ENCODE measurements at places on chromosomes 7 and 10.

GRCh38 chr10:104350127-104350635 lies 3.5 kb upstream of the CFAP58 start:
- DNase-seq = peak; percentile 90

DNA sequence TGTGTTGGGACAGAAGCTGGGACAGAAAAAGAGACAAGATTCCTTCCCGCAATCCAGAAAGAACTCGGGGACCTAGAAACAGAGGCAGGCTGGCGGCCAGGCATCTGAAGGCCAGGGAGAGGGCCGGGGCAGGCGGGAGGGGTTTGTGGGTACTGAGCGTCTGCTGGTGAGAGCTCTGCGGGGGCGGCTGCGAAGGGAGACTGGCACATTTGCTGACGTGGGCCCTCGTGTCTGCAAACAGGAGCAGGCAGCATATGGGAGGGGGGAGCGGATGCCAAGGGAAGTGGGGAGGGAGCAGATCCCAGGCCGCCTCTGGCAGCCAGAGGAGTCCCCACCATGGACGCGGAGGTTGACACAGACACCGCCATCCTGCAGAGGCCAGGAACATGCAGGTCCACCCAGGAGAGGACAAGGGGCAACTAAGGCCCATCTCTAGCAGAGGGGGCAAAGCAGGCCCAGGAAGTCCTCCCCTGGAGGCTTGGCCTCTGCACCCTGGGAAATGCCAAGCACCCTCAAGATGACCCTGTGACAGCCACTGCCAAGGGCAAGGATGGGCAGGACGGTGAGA lies 32.2 kb downstream of the KCNH2 start:
- DNase-seq = no peak

DNA sequence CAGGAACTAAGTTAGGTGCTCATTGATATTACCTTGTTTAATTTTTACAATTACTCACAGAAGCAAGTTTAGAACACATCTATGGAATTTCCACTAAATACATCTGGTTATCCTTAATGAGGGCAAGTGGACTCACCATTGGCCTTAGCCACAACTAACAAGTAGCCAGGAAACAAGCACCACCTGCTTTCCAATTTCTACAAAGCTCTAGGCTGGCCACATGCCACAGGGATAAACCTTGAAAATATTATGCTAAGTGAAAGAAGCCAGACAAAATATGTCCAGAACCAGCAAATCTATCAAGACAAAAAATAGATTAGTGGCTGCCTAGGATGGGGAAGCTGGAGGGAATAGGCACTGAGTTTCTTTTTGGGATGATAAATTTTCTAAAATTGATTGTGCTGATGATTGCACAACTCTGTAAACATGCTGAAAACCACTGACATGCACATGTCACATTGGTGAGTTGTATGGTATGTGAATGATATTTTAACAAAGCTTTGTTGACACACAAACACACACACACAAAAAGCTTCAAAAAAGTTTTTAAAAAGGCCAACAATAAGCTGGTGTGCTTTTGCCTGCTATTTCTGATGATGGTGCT lies 179.4 kb downstream of the CPEB3 start:
- DNase-seq = no peak

GRCh38 chr7:120941064-120941463 lies 9.5 kb upstream of the ING3 start:
- peak; percentile 52 for DNase-seq

DNA sequence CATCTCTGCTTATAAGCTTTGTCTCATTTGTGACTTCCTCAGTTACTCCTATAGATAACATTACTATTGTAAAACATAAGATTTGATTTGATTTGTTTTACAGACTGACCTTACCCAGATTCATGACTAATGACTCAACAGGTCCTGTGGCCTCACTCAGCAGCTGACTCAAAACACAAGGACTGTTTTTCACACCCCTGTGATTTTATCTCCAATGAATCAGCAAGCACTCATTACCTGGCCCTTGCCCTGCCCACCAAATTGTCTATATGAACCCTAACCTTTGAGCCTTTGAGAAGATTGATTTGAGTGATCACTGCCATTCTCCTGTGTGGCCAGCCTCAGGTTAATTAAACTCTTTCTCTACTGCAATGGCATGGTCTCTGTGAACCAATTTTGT lies 1064.6 kb upstream of the LRRTM3 start:
- DNase-seq = no peak

GRCh38 chr10:30719832-30720231 lies 90.3 kb upstream of the LYZL2 start:
- DNase-seq = no peak

- peak; percentile 85 for DNase-seq
Measured at GRCh38 chr7:26156451-26157420, 4.7 kb downstream of the NFE2L3 start.

GRCh38 chr10:63819753-63820329 lies 298.6 kb downstream of the REEP3 start:
- peak; percentile 45 for DNase-seq

- no peak for DNase-seq
Measured at GRCh38 chr10:1241322-1241890, 185.2 kb downstream of the WDR37 start.

GRCh38 chr10:58457761-58458616 lies 54.7 kb upstream of the BICC1 start:
- DNase-seq = no peak

GRCh38 chr7:5429253-5429856 lies 5.7 kb upstream of the TNRC18 start:
- no peak for DNase-seq

- DNase-seq = no peak
Measured at GRCh38 chr7:133183042-133183794, 69.7 kb upstream of the EXOC4 start.

- DNase-seq = no peak
Measured at GRCh38 chr7:97001656-97002554, 3.4 kb upstream of the DLX6 start.

- DNase-seq = no peak
Measured at GRCh38 chr7:80127412-80128160, 7.0 kb upstream of the GNAI1 start.

DNA sequence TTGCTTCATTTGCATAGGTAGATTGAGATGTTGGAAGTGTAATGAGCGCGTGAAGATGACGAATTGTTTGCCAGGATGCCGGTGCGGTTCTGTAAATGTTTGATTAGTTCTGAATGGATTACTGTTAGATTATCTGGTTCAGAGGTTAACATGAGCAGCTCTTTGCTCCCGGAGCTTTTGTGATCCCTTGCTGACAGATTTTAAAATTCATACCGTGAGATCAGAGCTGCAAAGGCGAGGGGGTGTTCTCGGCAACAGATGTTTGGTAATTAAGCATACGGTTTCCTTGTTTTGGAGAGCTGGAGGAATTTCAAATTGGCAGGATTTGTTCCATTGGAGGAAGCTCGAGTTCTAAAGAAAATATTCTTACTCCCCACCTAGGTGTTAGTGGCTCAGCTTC lies 237.8 kb upstream of the GPR26 start:
- no peak for DNase-seq

- DNase-seq = no peak
Measured at GRCh38 chr10:1365540-1366321, 309.5 kb downstream of the WDR37 start.

DNA sequence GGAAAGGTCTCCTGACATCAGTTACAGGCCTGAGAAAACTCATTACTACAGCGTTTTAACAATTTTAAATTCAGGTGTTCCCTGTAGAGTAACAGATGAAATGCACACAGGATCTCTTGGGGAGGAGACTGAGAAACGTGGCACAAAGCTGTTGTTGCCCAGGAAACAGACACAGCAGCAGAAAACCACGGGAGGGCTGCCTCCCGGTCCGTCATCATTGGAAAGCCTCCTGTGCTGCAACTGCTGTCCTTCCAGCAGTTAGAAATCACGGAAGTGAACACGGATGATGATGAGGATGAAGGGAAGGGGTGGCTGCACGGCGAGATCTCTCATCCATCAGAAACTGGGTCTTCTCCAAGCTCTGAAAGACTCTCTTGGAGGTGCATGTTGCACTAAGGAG lies 94.6 kb upstream of the RNF32 start:
- DNase-seq = no peak

DNA sequence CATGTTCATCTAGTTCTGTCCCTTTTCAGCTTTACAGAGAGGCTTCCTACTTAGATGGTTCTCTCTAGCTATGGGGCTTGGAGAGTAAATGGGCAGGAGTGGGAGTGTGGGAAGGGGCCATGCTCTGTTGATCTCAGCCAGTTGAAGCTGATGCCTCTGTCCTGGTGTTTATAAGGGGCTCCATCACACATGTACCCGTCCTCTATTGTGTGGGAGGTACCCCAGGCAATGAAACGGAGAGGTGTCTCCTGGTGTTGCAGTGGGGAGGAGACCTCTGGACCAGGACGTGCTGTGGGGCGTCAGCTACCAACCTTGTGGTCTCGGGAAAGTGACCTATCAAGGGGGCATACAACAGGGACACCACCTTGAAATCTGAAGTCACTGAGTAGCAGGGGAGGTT lies 173.5 kb downstream of the CELF2 start:
- no peak for DNase-seq

- no peak for DNase-seq
Measured at GRCh38 chr7:156889089-156889488, 3.9 kb downstream of the LMBR1 start.

GRCh38 chr7:83413424-83413823 lies 235.5 kb downstream of the SEMA3E start:
- DNase-seq = no peak

DNA sequence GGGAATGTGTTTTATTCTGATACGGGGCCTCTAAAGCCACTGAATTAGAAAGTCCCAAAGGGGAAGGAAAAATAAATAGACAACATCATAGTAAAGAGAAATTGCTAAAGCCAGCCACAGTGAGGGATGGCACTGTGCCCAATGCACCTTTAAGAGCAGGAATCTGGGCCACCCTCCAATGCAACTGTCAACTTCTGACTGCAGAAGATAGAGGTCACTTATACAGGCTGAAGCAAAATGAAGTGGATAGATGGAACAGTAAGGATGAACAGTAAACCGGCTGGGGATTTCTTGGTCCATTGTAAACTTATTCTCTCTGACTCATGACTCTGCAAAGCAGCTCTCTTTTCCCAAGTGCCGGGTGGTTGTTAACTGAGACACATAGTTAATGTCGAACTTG lies 54.0 kb upstream of the KCNIP2 start:
- DNase-seq = no peak

- DNase-seq = no peak
Measured at GRCh38 chr10:113078282-113078907, 128.3 kb downstream of the TCF7L2 start.

Data from NAMALWA (cell line).